ENCODE measurements at places on chromosomes 7 and 10.

DNA sequence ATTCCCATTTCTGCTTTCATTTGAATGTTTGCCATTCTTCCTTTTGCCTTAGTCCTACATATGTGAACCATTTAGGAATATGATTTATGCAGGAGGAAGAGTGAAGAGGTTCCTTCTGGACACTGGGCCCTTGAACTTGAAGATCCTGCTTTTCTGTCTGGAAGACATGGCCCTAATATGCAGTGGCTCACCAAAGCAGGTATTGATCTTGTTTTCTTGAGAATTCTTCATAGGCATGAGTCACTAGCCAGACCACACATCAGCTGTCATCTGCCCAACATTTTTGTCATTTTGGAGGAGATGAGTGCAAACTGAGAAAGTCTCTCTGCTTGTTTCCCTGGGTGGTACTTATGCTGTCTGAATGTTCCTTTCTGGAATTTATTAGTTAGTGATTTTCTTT, 382.6 kb downstream of the LRMDA start:
- no peak for DNase-seq

- DNase-seq = no peak
These were observed 132.4 kb downstream of the DNAH11 start for GRCh38 chr7:21675255-21675654.

DNA sequence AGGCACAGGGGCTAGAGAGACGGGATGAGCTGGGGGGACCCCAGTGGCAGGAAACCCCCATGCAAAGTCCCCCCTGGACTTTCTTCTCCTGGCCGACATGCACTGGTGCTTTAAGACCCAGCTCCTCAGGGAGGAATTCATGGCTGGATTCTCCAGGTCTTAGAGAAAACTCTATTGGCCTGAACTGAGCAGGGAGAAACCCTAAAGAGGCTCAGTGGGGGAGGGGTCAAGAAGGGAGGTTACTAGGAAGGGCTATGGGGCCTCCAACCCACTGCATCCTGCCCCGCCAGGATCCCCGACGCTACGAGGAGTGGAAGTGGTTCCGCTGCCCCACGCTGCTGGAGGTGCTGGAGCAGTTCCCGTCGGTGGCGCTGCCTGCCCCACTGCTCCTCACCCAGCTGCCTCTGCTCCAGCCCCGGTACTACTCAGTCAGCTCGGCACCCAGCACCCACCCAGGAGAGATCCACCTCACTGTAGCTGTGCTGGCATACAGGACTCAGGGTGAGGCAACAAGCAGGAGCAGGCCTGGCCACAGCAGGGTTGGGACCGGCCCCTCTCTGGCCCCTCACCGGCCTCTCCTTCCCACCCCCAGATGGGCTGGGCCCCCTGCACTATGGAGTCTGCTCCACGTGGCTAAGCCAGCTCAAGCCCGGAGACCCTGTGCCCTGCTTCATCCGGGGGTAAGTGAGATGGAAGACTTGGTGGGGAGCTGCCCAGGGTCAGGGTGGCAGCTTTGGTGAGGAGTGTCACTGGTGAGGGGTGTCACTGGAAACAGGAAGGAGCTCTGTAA, 13.8 kb downstream of the ATG9B start:
- DNase-seq = no peak

- DNase-seq = no peak
These were observed 123.3 kb upstream of the LAMB4 start for GRCh38 chr7:108253275-108254044.

GRCh38 chr10:31484431-31485135, 165.6 kb downstream of the ZEB1 start:
- DNase-seq = no peak

DNA sequence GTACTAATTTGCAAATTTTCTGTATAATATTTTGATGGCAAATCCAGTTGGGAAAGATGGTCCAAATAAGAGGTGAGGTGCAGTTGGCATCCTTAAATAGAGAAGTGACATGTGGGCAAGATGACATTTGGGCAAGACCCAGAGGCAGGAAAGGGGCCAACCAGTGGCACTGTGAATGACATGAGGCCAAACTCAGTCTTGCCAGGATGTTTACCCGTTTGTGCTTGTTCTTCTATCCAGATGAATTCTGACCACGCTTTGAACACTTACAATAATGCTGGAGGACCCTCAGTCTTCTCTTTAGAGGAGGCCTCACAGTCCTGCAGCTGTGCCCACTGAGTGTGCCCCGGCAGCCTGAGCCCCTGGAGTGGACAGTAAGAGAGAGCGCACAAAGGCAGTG, 45.1 kb downstream of the KCNMA1 start:
- no peak for DNase-seq

DNA sequence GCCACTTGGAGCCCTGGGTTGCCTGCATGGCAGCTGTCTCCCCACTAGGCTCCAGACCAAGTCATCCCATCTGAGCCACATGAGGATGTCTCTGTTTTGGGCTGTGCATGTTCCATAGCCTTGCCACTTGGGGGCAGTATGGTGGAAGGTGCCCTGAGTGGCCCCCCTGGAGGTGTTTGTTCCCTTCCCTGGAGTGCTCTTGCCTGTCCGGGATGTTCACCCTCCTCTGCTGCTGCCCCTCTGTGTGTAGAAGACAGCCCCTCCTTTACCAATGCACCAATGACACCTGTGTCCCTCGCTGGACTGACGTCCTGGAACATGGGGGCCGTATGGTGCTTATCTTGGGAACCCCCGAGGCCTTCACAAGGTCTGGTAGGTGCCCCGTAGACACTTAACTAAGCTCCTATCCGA, 100.2 kb downstream of the ACTR3B start:
- no peak for DNase-seq

GRCh38 chr7:43038254-43038653, 74.2 kb upstream of the HECW1 start:
- DNase-seq = no peak
